ENCODE measurements at places on chromosomes 7 and 10.

- DNase-seq, result peak; percentile 71
Observed at GRCh38 chr10:78551184-78552005, 517.4 kb upstream of the ZMIZ1 start.

DNA sequence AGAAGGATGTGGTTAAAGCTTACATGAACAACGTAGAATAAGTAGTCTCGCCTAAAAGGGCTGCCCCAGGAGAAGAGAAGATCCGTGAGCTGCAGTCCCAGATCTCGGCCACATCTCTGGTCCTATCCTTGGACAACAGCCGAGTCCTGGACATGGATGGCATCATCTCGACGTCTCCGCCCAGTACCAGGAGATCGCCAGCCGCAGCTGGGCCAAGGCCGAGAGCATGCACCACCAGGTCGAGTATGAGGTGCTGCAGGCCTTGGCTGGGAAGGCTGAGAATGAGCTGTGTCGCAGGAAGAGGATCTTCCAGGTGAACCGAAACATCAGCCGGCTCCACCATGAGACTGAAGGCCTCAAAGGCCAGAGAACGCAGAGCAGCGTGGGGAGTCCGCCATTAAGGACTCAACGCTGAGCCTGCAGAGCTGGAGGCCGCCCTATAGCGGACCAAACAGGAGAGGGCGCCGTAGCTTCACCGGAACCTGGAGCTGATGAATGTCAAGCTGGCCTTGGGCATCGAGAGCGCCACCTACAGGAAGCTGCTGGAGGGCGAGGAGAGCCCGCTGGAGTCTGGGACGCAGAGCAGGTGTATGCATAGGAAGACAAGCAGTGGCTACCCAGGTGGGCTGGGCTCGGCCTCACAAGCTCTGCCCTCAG is 22.2 kb downstream of the LIPK start:
- peak; percentile 50 for DNase-seq

DNA sequence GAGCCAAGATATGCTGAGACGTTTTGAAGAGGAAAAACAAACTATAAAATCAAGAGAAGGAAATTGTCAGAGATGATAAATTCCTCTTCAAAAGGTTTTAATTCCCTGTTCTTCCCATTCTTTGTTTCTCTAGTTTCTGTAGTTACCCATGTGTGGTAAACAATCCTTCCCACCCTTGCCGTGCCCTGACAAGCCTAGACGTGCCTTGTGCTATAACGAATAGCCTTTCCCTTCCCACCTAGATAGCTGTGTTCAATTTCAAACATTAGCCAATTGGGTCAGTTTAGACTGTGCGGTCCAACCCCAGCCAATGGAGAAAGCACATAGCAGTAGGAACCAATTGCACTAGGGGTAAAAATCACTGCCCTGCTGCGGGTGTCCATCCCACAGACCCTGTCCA is 138.1 kb downstream of the RALA start:
- DNase-seq, result peak; percentile 15

DNA sequence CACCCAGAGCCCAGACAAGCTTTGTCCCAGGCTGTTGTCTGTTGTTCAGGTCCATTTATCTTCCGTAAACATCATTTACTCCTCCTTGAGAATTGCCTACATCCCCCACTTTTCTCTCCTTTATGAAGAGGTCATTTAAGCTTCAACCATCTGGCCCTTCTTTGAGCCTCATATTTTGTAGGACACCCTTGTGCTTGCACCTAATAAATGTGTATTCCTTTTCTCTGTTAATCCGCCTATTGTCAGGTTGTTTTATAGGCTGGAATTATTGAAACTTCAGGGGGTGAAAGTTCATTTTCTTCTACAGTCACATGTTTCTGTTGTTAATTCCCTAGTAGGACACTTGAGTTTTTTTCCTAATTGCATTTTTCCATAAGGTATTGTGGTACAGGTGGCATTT is 19.6 kb upstream of the CTTNBP2 start:
- no peak for DNase-seq

DNA sequence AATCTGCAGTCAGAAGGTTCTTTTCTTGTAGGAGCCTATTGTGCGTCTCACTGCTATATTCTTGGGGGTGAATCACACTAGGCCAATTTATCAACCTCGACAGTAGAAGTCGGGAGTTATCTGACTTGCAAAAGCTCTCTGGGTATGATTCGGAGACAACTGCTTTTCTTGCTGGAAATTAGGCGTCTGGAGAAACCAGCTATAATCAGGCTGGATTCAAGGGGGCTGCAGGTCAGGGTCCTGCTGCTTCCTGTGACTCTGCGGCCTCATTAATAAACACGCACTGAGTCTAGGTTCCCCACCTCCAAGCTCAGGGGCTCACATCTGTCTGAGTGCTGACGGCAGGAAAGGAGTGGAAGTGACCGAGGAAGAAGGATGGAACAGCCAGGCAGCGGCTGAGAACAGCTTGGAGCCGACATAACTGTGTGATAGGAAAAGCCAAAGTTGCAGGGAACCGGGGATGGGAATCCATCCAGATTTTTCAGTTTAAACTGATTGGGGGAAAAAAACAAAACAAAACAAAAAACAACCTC is 184.6 kb downstream of the FANK1 start:
- DNase-seq, result no peak

DNA sequence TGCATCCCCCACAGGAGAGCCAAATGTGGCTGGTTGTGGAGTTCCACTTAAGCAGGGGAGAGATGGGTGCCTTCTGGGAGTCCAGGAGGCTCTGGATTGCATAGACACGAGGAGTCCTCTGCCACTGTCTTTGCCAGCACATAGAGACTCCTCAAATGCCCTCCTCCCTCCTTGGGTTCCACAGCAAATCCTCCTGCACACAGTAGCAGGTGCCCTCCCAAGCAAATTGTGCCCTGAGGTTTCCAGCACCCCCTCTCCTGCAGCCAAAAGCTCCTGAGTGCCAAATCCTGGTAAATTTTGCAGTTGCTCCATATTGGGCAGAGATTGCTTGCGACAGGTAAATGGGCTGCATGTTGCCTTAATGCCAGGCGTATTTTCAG is 5.8 kb downstream of the EVX1 start:
- DNase-seq, result no peak

Data from NCI-H526 (cell line).